Effector memory CD8-positive, alpha-beta T cell (primary cell): ENCODE measurements at places on chromosomes 6 and 20.
A peak's percentile ranks its signal among the peaks of the same experiment; 100 is the strongest.

DNA sequence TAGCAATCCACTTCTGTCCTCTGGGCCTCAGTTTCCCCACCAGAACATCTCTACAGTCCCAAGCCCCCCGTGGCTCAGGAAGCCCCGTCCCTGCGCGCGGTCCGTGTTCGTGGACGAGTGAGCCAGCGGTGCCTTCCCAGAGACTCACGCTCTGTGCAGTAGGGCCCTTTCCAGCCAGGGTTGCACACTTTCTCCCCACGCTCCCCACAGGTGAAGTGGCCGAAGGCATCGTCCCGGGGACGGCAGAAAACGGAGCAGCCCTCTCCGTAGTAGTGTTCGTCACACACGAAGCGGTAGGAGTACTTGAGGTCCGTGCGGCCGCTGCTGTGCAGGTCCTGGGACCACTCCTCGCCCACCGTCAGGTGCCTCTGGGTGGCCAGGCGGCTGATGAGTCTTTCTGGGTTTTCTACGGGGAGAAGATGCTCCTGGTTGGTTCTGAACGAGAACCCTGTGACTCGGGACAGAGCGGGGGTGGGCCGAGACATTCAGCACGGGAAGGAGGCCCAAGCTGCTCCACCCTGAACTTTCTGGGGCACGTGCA, 2.7 kb downstream of the DLL1 start:
- peaks cover 28% of the 10 kb centered on the region for H3K4me1 ChIP-seq
- peaks cover 13% of the 10 kb centered on the region for H3K36me3 ChIP-seq
- peak overlapping the region; percentile 97 for H3K4me3 ChIP-seq
- H3K27me3 ChIP-seq = peaks cover 49% of the 10 kb centered on the region

DNA sequence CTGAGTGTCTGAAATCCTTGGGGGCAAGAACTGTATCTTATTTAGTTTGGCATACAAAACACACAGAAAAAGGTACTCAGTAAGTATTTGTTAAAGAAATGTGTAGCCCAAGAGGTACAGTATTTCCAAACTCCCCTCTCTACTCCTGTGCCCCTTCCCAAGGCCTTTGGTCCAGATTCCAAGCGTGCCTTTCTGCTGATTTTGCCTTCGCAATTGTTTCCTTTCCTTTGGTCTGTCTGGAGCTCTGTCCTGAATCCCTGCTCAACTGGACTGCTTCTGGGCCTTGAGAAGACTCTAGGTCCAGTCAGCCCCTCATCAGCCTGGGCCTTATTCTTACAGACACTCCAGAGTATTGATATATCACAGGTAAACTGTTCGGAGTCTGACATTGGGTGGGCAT, 122.2 kb upstream of the SYNCRIP start:
- no peak overlapping the region for H3K27ac ChIP-seq
- H3K36me3 ChIP-seq = no peaks in the 10 kb centered on the region
- peaks cover 50% of the 10 kb centered on the region for H3K27me3 ChIP-seq
- H3K4me3 ChIP-seq = no peak overlapping the region
- DNase-seq = no peak

GRCh38 chr6:7604506-7604905, 14.5 kb downstream of the SNRNP48 start:
- no peak for DNase-seq
- no peaks in the 10 kb centered on the region for H3K27me3 ChIP-seq
- no peak overlapping the region for H3K27ac ChIP-seq
- H3K4me1 ChIP-seq = no peaks in the 10 kb centered on the region

- H3K4me3 ChIP-seq = no peak overlapping the region
- DNase-seq = no peak
- H3K27me3 ChIP-seq = no peaks in the 10 kb centered on the region
- peaks cover 17% of the 10 kb centered on the region for H3K4me1 ChIP-seq
- peak overlapping the region; percentile 13 for H3K27ac ChIP-seq
- H3K36me3 ChIP-seq = no peaks in the 10 kb centered on the region
These were observed 233.1 kb upstream of the ZNF217 start for GRCh38 chr20:53826597-53827291.
